GM12864 (cell line): ENCODE measurements at places on chromosomes 2 and 18.

DNA sequence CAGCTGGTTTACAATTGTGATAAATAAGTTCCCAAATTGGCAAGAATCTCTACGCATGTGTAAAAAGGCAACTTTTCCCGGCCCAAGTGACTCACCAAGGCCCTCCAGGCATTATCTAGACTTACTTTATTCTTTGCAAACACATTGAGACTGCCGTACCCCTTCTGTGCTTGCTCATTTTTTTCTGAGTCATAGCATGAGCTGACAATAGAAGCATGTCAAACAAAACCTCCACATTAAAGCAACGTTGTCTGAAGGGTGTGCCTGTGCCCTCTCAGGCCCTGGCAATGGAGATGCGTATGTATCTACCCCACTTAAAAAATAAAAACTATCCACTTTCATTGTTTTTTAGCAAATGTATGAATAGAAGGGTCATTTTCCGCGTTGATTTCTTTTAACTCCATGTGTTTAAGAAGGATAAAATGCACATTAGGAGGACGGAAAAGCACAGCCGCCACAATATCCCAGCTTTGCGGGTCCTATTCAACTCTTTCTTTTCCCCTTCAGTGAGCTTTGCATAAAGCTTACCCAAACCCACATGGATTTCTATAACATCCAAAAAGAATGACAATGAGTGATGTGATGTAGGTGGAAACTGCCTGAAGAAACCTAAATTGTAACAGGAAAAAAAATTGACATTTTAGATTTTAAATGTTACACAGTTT is 298.2 kb downstream of the CDCA7 start:
- DNase-seq: no peak

- DNase-seq: no peak
Observed at GRCh38 chr2:24825883-24826772, 32.9 kb downstream of the CENPO start.

GRCh38 chr2:121611730-121612705 is 37.2 kb downstream of the CLASP1 start:
- no peak for DNase-seq

DNA sequence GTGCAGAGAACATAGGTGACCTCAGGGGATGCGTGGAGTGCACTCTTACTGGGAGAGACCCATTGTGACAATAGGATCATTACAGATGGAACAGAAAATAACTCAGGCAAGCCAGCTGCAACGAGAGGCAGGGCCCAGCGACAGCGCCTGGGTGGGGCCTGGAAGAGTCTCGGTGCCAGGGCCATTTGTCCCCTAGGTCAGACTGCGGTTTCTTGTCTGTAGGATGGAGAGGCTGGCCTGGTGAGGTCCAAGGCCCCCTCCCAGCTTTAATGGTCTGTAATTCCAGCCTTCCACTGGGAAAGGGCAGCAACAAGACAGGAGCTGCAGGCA is 208.6 kb upstream of the APCDD1 start:
- no peak for DNase-seq

- DNase-seq: no peak
Observed at GRCh38 chr2:15693926-15694588, 102.4 kb downstream of the DDX1 start.

- no peak for DNase-seq
Observed at GRCh38 chr2:212424082-212424481, 114.5 kb downstream of the ERBB4 start.

DNA sequence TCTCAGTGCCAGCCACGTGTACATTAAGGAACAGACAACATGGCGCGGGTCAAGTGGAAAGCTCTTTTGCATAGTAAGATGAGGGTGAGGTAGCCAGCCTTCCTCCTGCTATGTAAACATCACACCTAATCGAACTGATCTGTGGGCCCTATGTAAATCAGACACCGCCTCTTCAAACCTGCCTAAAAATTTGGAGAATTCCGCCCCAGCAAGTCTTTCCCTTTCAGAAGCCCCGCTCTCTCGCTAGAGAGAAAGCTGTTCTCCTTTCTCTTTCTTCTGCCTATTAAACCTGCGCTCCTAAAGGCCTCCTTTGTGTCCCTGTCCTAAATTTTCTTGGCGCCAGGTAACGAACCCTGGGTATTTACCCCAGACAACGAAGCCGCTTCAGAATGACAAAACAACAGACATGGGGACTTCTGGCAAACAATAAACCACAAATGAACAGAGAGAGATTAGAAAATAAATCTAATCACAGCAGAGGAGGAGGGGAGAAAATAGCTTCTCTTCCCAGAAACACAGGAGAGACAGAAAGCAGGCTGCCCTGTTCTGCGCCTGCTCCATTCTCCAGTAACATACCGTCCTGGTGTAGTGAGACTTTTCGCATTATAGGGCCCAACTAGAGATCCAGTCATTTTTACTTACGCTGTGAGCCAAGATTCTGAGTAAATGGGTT is 31.9 kb upstream of the CYP1B1 start:
- DNase-seq: no peak

GRCh38 chr18:55376387-55376786 is 211.6 kb downstream of the TCF4 start:
- peak; percentile 43 for DNase-seq

DNA sequence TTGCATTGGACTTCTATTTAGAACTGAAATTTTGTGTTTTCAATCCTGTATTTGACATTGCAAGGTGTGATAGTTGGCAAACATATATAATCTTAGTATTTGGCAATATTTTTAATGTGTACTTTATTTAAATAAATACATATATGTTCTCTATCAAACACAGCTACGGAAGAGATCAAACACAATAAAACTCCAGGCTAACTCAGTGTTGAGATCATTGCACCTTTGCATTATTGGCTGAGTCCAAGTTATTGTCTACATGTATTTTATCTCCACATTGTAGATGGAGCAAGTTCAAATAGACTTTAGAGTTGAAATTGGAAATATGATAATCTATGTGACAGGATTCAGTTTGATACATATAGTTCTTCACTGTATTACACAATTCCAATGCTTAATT is 176.7 kb downstream of the ST6GAL2 start:
- no peak for DNase-seq

DNA sequence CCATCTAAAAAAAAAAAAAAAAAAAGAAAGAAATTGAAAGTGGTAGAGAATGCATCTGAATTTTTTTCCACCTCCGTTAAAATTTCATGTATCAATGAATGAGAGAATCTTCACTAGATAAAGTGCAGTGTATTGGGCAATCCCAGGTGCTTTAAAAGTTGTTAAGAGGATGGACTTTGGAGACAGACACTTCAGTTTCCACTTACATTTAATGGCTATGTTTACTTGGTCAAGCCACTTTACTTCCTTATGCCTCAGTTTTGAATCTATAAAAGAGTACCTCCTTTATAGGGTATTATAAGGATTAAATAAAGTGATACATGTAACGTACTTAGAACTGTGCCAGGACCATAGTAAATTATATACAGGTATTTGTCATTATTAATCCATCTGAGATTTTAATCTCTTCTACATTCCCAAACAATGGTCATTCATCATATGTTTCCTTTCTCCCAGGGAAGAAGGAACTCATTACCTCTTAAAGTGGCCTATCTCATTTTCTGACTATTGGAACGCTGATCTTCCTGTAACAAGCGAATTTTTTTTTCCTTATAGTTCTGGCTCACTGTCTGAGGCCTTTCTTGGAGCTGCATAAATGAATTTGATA is 29.1 kb upstream of the TANK start:
- no peak for DNase-seq

DNA sequence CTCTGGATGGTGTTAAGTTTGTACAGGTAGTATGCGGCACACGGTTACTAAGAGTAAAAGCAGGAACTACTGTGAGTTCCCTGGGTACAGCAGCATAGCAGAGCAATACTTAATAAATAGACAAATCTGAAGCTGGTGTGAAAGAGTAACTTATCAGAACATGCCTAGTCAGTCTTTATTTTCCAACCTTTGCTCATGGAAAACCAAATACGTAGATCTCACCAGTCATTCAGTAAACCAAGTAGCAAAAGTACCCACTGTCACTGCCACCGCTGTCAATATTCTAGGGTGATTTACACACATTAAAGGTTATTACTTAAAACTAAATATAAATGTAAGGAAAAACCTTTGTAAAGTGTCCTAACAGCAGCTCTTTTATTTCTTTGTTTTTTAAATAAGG is 35.0 kb downstream of the SIGLEC15 start:
- DNase-seq: no peak

DNA sequence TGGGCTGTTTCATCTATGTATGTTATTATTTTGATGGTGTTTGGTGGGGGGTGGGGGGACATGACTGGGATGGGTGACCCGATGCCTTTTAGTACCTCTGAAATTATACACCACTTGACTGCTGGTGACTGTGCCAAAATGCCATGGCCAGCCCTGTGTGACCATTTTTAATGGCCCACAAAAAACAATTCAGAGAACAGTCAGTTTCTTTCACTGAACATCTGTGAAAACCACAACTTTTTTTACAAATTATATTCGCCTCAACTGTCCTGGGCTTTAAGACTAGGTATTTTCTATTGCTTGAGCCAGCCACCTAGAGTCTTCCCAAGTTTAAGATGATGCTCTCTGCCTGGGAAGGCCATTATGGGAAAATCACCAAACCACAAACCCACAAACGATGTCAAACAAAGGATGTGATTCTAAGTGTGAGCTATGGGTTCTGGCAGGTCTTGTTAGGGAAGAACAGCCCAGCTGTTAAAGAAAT is 33.9 kb downstream of the FN1 start:
- no peak for DNase-seq

DNA sequence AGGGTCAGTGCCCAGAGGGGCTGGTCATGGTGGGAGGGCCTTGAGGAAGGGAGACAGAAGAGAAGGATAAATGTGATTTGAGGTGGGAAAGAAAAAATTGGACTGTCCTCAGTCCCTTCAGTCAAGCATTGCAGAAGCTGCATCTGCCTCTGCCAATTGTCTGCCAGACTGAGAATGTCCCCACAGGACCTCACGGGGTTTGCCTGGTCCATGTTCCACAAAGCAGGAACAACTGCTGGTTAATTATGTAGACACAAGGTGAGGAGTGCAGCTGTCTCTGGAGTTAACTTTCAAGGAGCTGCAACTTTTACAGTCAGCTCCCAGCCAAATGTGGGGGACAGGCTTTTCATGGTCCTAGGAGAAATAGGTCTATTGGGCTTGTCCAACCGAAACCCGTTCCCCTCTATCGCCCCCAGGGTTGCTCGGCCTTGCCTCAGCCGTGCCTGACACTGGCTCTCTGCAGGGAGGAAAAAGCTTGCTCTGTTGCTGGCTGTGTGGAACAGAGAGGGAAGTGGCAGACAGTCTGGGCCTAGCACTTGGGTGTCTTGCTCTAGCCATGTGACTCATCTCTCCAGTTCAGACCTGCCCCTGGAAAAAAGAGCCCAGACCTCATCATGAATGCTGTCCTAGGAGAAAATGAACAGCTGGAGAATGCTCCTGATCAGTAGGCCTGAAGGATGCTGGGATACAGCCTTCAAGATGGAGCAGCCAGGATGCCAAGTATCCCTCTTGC is 31.1 kb upstream of the PAX8 start:
- no peak for DNase-seq
